ENCODE measurements at places on chromosomes 6 and 20. TPM values are rescaled to one million over a fixed set of nuclear protein-coding genes. Genes with fewer than 3 reads are reported as not detected.

Gene TNFRSF6B
- not detected for total RNA-seq

Gene BTNL2
- 4.9 TPM for total RNA-seq

DNA sequence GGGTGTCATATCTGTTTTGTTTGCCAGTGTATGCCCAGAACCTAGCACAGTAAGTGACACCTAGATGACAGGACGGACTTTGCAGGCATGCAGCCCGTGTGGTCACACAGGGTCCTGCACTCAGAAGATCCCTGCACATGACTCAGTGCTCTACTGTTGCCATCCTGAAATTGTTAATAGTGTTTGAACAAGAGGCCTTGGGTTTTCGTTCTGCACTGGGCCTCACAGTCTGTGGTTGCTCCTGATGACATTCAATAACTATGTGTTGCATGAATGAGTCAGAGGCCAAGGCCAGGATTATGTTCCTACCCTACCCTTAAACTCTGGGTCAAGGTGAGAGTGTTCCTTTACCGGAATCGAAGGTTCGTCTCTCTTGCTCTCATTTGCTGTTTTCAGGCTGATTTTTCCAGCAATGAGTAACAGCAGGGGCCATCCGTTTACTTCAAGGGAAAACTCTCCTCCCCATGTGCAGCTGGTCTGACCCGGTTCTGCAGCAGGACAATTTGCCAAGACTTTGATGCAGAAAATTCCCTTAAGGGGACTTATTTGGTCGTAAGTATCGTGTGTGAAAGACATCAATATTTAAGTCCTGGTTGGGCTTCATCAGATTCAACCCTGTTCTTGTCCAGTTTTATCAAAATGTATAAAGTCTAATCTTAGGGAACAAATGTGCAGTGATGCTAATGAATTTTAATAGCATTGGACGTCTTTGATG, 13.0 kb upstream of the PFDN4 start:
- DNase-seq, result no peak

Gene FHL5
- not detected for total RNA-seq

DNA sequence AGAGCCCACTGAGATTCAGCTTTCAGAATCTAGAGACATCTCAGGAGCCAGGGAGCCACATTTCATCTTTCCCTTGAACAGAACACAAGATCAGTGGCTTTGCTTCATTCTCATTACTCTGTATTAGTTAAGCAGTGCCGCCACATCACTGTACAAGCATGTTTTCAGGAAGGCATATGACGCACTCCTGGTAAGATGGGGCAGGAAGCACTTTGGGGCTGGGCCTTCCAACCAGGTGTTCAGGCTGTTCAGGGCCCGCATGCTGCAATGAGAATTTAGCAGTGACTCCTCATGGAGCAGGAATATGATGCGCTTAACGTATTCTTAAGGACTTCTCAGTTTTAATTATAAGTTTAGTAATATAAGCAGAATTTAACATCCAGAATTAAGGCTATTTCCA, 29.7 kb upstream of the GNRH2 start:
- no peak for DNase-seq

Gene WFDC12
- not detected for total RNA-seq

GRCh38 chr6:55659304-55659703, 80.3 kb upstream of the HMGCLL1 start:
- DNase-seq, result no peak

DNA sequence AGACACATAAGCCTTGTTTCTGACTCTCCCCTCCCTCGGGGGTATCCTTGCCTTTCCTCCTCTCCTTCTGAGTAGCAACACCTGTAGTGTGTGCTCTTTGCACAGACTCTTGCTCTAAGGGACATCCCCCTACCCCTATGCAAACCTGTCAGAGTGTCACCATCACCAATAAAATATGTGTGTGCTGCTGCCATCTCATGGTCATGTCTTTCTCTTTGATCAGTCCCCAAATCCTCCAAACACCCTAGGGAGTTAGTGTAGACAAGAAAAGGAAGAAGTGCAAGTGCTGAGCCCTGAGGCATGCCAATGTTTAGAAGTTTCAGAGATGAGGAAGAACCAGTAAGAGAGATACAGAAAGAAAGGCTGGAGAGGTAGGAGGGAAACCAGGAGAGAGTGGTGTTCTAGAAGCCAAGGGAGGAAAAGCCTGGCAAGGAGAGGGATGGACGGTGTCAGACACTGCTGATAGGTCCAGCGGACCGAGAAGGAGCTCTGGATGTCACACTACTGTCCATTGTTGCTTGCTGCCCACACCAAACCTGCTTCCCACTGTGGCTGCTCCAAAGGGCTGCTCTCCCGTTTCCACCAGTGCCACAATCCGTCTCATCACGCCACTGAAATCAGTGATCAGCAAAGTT, 16.4 kb downstream of the TRMT6 start:
- peak; percentile 84 for DNase-seq

GRCh38 chr20:61443443-61444126, 191.5 kb downstream of the CDH4 start:
- DNase-seq, result no peak

- DNase-seq, result no peak
Measured at GRCh38 chr6:105739764-105740163, 336.9 kb upstream of the PREP start.

Gene CNKSR3
- total RNA-seq, result not detected

DNA sequence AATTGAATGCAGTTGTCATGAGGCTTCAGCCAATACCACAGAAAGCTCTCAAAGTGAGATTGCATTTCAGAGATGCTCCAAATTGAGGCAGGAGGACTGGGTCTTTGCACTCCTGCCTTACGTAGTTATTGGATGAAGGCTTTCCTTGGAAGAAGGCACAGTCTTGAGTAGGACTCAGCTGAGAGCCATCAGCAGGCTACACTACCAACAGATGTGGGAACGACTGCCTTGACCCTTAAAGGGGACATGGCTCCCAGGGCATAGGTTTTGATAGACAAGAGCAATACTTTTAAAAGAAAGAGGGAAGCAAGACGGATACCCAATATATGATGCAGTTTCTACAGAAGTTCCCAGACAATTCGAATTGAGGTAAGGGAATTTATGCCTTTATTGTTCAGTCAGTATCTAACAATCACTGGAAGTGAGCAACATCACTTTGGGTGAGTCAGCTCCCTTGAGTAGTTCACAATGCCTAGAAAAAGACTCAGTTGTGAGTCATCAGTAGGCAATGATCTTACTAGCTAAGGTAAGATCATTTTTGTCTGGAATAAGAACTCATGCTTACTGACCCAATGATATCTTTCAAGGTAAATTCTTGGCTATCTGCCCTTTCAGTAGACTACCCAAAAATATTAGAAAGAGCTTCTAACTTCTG, 390.8 kb downstream of the GJA1 start:
- DNase-seq, result no peak

GRCh38 chr6:25026723-25027122, 91.0 kb upstream of the RIPOR2 start:
- peak; percentile 38 for DNase-seq

- no peak for DNase-seq
Measured at GRCh38 chr6:74115674-74116073, 419.7 kb downstream of the CD109 start.

DNA sequence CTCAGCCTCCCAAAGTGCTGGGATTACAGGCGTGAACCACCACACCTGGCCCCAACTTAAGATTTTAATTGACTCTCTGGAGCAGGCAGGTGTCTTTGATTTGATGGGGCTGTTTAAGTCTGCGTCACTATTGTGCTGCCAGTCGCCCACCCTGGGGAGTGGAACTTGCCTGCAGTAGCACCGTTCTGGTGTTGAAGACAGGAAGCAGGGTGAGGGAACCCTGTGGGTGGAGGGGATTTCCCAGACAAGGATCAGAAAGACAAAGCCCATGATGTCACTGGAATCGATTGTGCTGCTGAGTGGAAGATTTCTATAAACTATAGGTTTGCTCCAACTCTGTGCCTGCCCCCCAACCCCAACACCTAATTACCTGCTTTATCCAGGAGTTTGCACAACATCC, 11.0 kb downstream of the ALDH8A1 start:
- peak; percentile 24 for DNase-seq

Gene EDEM2
- 23.0 TPM for total RNA-seq

Gene ADGRB3
- total RNA-seq, result not detected

DNA sequence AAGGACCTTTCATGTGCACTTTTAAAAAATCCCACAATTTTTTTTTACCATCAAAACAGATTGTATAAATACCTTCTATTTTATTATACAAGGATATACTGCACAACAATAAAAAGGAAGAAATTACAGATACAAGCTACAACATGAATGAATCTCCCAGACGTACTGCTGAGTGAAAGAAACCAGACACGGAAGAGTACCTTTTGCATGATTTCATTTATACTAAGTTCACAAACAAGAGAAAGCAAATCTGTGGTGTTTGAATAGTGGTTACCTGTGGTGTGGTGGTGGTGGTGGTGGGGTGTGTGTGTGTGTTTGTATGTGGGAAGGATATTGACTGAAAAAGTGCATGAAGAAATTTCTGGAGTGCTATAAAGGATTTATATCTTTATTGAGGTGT, 6.8 kb upstream of the PLCB4 start:
- no peak for DNase-seq

DNA sequence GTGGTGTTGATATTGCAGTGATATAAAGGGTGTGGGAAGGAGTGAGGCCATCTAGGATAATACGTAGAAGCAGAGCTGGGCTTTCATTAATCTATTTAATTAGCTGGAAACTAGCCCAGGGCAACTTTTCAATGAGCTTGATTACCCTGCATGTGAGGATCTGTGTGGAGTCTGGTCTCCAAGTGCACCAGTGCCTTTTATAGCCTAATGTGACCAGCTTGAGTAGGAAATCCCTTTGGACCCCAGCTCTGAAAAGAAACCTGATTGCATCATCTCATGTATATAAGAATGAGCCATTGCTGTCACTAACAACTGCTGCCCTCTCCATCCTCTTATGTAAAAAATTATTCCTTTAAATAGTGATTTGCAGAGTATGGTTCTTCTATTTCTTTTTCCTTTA, 72.6 kb downstream of the CD109 start:
- no peak for DNase-seq

Gene BPI
- not detected for total RNA-seq

GRCh38 chr20:5474646-5475550, 158.1 kb upstream of the PROKR2 start:
- no peak for DNase-seq

GRCh38 chr6:31042806-31043205, 32.5 kb downstream of the MUC22 start:
- DNase-seq, result no peak

GRCh38 chr6:13273202-13273930, 55.0 kb downstream of the TBC1D7 start:
- no peak for DNase-seq

DNA sequence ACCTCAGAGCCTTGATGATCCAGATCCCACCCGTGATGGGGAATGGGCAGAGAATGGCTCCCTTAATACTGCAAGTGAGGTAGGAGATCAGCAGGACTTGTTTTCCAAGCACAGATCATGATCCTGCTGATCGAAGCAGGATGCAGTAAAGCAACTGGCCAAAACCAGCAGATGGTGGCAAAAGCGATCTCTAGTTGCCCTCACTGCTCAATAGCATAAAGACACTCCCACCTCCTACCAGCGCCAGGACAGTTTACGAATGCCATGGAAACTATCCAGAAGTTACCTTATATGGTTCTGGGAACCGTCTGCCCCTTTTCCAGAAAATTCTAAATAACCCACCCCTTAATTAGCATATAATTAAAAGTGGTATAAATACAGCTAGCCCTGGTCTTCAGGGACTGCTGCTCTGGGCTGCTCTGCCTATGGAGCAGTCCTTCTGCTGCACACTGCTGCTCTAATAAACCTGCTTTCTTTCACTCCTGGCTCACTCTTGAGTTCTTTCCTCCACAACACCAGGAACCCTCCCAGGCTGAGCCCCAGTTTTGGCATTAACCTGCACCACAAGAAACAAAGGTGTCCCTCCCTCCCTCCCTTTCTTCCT, 415.8 kb downstream of the PREX1 start:
- DNase-seq, result no peak

DNA sequence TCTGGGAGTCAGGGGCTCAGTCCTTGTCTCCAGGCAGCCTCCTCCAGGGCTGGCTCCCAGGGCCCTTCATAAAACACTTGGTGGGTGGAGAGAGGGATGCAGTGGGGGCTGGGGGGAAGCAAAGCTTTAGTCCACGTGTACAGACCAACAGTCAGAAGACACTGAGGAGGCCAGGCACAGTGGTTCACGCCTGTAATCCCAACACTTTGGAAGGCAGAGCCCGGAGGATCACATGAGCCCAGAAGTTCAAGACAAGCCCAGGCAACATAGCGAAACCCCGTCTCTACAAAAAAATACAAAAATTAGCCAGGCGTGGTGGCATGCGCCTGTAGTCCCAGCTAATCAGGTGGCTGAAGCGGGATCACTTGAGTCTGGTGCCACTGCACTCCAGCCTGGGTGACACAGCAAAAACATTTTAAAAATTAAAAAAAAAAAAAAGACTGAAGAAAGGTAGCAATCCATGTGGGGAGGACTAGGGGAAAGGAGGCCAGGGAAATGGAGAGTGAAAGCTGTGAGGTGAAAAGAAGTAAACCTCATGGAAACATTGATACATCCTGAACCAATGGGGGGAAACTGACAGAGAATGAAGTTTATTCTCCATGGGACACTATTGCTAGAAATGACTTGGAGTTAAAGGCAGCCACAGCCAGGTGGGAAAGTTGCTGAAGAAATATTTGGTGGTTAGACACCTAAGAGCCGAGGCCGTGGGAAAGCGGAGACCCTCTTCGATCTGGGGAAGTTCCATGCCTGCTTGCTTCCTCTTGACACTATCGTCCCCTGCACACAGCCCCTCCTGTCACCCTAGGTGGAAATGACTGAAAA, 35.4 kb downstream of the PIM1 start:
- no peak for DNase-seq

- no peak for DNase-seq
Measured at GRCh38 chr6:164412566-164412965, 896.8 kb downstream of the C6orf118 start.

- DNase-seq, result no peak
Measured at GRCh38 chr6:130696806-130697205, 130.4 kb upstream of the SMLR1 start.

- peak; percentile 64 for DNase-seq
Measured at GRCh38 chr6:14075095-14075503, 42.5 kb upstream of the CD83 start.

DNA sequence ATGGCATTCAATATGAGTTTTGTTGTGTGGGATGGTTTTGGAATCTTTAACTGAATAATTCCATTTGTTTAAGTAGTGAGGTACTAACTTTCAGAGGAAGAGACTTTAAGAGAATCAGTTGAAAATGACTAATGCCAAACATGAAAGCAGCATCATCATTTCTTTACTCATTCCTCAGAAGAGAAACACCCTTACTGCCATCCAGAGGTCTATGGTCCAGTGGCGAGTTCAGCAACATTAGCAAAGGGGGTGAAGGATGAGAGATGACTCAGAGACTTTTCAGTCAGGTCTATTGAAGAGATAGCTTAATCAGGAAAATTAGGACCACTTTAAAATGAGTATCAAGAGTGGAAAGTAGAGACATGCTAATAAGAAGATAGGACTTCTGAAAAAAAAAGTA, 118.8 kb downstream of the COL19A1 start:
- no peak for DNase-seq

DNA sequence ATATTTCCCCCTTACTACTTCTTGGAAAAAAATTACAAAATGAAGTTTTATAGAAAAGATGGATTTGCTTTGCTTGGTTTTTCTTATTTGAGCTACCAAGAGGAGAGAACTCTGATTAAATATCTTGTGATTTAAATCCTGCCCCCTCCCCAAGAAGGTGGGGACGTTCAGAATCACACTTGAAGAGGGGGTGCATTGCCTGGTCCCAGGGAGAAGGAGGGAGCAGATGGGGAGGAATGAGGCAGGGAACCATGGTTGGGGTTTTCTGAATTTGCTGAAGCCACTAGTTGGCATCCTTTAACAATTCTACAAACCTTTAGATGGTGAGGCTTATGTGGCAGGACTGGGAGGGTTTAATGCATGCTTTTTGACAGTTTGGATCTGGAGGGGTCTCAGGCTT, 5.5 kb downstream of the PCK1 start:
- DNase-seq, result no peak

Gene ARHGAP40
- not detected for total RNA-seq

Data from OCI-LY7 (cell line).